ENCODE measurements at places on chromosomes 12 and 14. TPM values are rescaled to one million over a fixed set of nuclear protein-coding genes. Genes with fewer than 3 reads are reported as not detected.

The DEPDC4 gene
- 0.53 TPM for total RNA-seq

DNA sequence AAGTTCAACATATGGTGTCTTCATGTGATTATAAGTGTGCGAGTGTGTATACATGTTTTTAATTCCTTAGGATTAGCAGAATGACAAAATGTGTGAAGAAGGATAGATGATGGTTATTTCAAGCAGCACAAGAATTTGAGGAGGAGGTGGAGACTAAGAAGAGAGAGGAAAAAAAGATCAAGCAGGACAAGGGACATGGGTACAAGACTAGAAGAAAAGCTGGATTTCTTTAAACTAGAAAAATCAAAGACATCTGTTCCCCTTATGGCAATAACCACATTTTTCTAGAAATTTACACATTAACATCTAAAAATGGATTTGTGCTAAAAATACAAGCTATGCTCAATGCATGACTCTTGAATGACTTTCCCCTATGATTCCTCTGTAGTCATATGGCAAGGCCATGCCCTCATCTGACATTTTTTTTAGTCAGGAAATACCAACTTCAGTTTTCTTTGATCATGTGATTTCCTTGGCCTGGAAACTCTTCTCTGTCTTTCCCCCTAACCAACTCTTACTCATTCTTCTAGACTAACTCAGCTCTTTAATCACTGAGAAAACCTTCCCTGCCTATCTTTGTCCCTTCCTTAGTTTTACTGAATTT is 435.8 kb downstream of the NRXN3 start:
- no peak for DNase-seq

GRCh38 chr14:58755031-58755925 is 117.5 kb downstream of the DACT1 start:
- DNase-seq, result no peak

- no peak for DNase-seq
Observed at GRCh38 chr12:47709237-47709636, 3.4 kb upstream of the RPAP3 start.

DNA sequence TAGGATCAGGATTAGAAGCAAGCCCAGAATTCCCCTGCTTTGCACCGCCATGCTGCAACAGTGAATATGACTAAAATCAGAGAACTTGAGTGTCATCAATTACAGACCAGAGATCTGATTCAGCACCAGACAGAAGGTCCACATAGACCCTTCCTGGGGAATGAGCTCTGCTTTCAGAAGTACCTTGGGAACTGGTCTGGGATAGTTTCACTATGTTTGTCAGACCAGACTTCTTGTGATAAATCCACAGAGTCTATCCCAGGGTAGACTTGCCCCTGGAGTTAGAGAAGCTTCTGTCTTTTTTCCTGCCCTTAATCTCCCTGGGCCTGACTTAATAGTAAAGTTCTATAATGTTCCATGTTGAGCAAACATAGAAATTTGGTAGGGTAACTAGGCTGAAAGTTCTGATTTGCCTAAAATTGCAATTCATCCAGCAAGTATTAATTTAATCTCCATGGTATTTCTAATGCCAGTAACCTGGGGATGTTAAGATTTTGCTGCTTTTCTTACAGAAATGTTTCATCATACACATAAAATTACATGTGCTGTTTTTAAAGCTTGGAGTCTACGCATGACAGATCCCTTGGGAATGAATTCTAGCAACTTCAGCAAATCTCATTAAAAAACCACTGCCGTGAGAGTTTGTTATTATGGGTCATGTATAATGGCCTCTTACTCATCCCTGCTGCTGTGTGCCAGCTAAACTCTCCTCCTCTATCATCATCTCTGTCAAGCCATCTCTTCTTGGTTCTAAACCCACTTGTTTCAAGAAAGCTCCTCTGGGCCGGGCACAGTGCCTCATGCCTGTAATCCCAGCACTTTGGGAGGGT is 61.3 kb upstream of the METAP2 start:
- no peak for DNase-seq
